T-helper 22 cell (primary cell): ENCODE measurements at places on chromosomes 7 and 10.

DNA sequence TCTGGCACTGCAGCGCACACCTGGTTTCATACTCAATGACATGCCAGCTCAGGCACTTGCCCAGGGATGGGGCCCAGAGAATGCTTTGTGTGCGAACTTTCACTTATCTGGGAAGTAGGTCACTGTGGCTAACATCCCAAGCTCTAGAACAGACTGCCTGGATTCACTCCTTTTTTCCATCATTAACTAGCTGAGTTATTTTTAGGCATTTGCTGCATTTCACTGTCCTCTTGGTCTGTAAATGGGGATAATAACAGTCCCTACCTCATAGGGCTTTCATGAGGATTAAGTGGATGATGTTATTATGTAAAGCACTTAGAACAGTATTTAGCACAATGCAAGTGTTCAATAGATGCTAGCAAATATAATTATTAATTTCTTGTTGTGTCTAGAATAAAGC, 98.7 kb upstream of the DOCK1 start:
- DNase-seq = no peak

DNA sequence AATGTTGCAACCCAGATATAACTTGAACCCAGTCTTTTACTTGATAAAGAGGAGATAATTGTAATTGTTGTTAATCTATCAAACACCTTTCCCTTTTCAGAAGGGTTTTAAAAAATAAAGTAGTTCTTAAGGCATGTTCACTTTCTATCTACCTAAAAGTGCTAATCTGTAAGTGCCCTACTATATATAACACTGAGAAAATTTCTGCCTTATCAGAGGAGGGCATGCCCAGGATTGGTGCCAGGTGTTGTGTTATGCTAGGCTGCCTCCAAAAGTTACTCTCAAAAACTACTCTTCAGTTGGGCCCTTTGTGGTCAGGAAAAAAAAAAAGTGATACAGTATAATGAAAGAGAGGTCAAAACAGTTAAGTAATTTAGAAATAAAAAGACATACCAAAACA, 36.3 kb downstream of the SMNDC1 start:
- no peak for DNase-seq

DNA sequence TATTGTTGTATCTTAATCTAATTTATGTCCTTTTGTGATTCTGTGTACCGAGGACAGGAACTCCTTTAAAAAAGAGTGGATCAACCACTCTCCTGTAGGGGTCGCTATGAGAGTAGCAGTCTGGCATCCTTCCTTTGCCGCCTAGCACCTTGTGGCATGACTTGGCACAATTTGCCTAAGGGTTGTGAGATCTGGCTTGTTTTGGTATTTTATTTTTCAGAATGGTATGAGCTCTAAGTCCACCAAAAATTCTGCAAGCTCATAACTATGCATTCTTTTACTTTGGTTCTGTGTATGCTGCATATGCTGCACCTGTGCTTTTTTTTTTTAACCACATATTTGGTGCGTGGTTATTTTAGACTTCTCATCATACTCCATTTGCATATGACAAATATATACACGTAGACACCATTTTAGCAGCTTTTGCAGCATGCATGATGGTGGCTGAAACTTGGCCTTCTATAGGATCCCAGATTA, 112.8 kb downstream of the CDK14 start:
- DNase-seq = no peak

DNA sequence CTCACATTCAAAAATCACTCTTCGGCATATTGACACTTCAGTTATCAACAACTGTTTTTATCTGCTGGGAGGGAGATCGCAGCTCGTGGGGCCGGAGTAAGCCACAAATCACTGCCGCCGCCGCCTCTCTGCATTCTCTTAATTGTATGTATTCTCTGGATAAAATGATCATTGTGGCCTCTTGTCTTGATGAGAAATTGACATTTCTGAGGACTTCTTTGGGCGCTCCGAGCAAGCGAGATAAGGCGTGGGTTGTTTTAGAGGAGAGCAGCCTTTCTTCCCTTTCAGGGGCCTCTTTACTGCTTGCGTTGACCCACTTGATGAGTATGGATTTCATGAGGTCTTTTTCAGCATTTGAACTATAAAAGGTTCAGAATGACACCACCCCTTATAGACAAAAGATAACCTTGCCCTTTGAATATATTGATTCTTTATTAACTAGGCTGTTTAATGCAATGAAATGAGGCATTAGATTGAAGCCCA, 130.6 kb downstream of the EBF3 start:
- DNase-seq = no peak

- DNase-seq = no peak
Observed at GRCh38 chr7:85730012-85730411, 543.2 kb upstream of the SEMA3D start.

- DNase-seq = no peak
Observed at GRCh38 chr10:48377751-48378530, 71.5 kb downstream of the MAPK8 start.

GRCh38 chr10:29276251-29276850, 12.5 kb upstream of the LYZL1 start:
- no peak for DNase-seq
